ENCODE measurements at places on chromosomes 3 and 15.

- no peak for DNase-seq
Observed at GRCh38 chr15:61500951-61501620, 272.0 kb upstream of the RORA start.

DNA sequence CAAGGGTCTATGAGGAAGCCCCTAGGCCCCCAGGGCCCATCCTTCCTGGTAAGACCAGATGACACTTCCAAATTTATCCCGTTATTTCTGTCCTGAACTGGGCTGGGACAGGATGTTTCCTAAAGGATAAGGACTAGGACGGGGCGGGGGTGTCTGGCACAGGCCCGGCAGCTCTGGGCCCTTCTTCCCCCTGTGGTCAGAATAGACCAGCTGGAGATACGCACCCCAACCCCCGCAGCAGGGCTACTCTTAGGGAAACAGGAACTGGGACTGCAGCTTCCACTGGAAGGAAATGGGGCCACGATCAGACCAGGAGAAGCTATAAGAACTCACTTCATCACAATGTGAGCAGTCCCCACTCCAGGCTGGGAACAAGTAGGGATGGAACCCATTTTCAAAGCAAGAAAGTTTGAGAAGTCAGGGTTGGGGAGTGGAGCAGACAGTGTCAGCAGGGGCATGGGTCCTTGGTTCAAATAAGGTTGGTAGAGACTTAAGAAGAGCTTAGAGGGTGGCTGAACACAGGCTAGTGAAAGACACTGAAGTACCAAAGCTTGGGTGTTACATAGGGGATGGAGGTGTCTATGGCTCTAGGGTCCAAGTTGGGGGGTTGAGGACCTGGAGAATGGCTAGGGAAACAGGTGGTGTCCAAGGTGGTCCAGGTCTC is 1.1 kb downstream of the NCKIPSD start:
- DNase-seq, result peak; percentile 35

- no peak for DNase-seq
Observed at GRCh38 chr3:23368731-23369130, 165.6 kb downstream of the UBE2E2 start.

DNA sequence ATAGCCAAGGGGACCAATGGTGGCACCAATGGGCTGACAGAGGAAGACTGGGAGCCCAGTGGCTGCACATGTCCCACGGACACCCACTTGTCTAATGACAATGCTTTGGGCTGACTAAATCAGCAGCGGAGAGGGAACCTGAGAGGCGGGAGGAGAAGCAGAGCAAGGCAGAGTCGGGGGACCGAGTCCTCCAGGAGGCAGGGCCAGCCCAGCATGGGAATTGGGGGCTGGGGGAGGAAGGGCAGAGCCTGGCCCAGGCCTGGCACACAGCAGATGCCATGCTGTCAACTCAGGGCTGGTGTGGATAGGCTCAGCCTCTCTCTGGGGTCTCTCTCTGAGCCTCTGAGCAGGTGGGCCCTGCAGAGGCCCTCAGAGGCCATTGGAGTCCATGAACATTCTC is 78.4 kb upstream of the KLF13 start:
- DNase-seq, result no peak

GRCh38 chr3:87997966-87998365 is 60.8 kb downstream of the CGGBP1 start:
- DNase-seq, result no peak

DNA sequence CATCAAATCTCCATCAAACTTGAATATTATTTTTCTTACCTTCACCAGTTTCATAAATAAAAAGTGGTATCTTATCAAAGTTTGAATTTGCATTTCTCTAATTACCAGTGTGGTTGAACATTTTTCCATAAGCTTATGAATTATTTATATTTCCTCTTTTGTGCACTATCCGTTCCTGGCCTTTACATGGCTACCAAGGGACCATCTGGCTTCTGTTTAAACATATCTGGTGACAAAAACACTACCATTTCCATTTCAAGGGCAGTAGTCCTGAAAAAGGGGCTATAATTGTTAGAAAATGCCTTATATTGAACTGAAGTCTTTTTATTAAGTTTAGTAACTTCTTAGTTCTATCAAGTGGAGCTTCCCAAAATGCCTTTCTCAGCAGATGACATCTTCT is 44.3 kb upstream of the TM4SF4 start:
- no peak for DNase-seq

DNA sequence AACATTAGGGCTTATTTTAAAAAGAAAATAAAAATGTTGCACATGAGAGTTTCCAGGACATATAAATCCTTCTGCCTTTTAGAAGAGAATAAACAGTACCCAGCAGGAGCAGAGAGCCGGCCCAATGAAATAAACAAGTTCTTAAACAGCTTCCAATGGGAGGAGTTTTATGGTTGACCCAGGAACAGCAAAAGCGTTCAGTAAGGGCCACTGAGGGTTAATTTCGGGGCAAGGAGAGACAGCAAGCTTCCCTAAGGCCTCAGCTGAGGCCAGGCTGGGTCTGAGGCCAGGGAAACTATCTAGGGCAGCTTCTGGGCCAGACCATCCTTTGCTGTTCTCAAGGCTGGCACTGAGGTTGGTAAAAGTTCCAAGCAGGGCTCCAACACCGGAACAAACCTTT is 3.4 kb downstream of the PDZRN3 start:
- DNase-seq, result peak; percentile 45

GRCh38 chr3:7204848-7205156 is 343.9 kb downstream of the GRM7 start:
- no peak for DNase-seq

- DNase-seq, result no peak
Observed at GRCh38 chr15:23566651-23567050, 1.2 kb downstream of the MKRN3 start.

- DNase-seq, result no peak
Observed at GRCh38 chr3:133509488-133509887, 64.0 kb upstream of the CDV3 start.

DNA sequence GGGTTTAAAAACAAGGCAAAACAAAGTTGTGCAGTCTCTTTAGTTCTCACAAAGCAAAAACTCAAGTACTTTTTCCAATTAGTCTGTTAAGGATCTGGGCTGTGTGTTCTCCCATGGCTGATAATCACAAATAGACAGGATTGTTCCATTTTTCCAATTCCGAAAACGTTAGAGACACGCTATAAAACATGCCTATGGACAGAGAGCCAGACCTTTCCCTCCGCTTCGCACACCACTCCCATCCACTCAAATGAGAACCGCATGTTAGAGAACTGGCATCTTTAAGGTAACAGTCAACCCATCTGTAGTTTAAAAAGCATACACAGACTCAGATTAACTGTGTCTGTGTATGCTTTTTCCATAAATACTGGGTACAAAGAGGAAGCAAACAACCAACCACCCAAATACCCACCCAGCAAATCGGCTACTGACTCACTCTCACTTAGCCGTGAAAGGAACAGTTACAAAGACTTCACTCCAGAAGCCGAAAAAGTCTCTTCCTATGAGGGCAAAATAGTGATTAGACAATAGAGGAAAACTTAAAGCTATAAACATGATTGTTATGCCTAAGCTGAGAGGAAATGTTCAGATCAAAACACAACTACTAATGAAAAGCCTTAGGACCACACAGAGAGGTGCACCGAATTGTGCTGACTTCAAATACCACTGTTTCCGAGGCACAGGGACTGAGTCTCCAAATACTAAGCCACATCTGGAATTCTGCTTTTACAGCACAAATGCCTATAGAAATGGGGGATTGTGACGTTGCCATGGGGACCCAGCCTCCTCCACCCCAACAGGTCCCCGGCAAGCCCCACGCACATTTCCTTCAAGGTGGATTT is 36.1 kb downstream of the IL17RD start:
- DNase-seq, result no peak

DNA sequence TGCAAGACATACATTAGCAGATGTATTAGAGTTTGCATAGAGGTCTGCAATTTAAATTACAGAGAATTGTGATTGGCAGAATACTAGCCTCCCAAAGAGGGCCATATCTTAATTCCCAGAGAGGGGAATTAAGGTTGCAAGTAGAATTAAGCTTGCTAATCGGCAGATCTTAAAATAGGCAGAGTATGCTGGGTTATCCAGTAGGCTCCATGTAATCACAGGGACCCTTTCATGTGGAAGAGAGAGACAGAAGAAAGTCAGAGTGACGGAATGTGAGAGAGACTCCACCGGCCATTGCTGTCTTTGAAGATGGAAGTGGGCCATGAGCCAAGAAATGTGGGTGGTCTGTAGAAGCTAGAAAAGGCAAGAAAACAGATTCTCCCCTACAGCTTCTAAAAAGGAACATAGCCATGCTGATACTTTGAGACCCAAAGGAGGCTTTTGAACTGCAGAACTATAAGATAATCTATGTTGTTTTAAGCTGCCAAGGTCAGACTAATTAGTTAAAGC is 38.8 kb downstream of the IMPG2 start:
- DNase-seq, result no peak

- DNase-seq, result no peak
Observed at GRCh38 chr15:41873711-41874110, 20.1 kb downstream of the SPTBN5 start.

GRCh38 chr3:86949850-86950249 is 41.1 kb downstream of the VGLL3 start:
- no peak for DNase-seq

- DNase-seq, result no peak
Observed at GRCh38 chr3:105686278-105686897, 182.4 kb downstream of the CBLB start.

GRCh38 chr3:113983544-113983943 is 35.7 kb downstream of the ZDHHC23 start:
- no peak for DNase-seq

GRCh38 chr3:65963787-65964677 is 74.7 kb downstream of the MAGI1 start:
- no peak for DNase-seq

DNA sequence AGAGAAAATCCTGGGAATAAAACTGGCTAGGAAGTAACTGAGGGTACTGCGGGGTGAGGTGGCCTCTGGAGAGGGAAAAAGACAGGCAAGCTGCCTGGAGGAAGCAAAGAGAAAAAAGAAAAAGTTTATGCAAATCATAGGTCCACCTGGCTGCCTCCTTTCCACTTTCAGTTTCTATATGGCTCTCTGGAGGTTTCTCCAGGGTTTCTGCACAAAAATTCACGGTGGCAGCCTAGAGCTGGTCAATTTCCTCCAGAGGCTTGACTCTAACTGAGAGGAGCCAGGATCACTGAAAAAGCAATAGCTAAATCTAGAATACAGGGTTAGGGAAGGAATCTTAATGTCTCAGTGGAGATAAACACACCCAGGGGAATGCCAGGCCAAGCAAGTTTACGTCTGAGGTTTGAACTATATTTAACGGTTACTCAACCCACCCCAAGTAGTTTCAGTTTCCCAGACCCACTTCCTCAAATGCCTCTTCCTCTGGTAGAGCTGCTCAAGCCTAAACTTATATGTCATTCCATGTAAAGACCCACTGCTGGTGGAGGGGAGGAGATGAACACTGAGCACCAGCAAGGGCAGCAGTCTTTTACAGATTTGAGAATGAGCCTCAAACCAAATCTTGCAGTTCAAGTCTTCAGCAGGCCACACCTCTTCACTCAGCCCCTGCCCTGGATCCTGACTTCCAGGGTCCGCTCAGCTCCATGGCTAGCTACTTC is 5.7 kb downstream of the LYSMD2 start:
- no peak for DNase-seq

GRCh38 chr15:60251300-60252070 is 146.3 kb downstream of the ANXA2 start:
- no peak for DNase-seq

DNA sequence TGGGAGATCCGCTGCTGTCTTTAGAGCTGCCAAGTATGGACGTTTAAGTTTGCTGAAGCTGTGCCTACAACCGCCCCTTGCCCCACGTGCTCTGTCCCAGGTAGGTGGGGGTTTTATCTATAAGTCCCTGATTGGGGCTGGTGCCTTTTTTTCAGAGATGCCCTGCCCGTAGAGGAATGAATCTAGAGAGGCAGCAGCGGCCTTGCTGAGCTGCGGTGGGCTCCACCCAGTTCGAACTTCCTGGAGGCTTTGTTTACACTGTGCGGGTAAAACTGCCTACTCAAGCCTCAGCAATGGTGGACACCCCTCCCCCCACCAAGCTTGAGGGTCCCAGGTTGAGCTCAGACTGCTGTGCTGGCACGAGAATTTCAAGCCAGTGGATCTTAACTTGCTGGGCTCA is 83.4 kb upstream of the FGF7 start:
- no peak for DNase-seq

GRCh38 chr3:83513677-83514076 is 1445.1 kb upstream of the CADM2 start:
- DNase-seq, result no peak

GRCh38 chr3:64467255-64467944 is 220.4 kb downstream of the ADAMTS9 start:
- no peak for DNase-seq

DNA sequence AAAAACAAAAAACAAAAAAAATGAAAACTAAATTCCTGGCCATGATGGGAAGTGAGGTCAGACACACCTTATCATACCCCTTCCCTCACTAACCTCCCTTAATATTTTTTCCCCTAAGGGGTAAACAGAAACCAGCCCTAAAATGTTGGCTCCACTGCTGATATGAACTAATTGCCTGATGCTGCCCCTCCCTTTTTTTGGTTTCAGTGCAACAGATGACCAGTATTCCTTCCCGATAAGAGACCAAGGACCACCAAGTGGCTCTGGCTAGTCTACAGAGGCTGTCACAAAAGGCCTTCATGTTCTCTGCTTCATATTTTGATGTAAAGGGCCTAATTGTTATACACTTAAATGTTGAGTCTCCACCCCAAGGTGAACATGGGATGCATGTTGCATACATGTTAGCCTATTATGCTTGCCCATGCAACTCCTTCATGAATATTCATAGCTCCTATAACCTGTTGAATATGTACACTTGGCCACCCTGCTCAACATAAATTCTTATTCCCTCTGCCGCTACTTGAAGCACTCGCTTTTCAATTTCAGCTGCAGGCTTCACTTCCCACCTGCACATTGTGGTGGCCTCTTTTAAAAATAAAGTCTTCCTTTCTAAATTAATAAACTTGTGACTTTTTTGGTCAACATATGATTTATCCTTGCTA is 12.3 kb upstream of the STAC start:
- no peak for DNase-seq

- no peak for DNase-seq
Observed at GRCh38 chr3:125166599-125167136, 45.9 kb downstream of the SLC12A8 start.

DNA sequence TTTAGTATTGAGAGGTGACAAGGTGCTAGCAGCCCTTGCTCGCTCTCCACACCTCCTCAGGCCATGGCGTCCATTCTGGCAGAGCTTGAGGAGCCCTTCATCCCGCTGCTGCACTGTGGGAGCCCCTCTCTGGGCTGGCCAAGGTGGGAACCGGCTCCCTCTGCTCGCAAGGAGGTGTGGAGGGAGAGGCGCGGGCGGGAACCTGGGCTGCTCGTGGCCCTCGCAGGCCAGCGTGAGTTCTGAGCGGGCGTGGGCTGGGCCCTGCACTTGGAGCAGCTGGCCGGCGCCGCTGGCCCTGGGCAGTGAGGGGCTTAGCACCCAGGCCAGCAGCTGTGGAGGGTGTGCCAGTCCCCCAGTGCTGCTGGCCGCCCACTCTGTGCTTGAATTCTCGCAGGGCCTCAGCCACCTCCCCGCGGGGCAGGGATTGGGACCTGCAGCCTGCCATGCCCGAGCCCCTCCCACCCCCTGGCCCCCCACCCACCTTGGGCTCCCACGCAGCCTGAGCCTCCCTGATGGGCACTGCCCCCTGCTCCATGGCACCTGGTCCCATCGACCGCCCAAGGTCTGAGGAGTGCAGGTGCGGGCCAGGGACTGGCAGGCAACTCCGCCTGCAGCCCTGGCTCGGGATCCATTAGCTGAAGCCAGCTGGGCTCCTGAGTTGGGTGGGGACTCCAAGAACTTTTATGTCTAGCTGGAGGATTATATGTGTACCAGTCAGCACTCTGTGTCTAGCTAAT is 785.2 kb downstream of the DIPK2A start:
- DNase-seq, result no peak

- no peak for DNase-seq
Observed at GRCh38 chr3:65096110-65096745, 408.4 kb upstream of the ADAMTS9 start.
